Activated T-helper 1 cell treated with Interleukin-2 at 50 U/mL for 16 hours (primary cell): ENCODE measurements at places on chromosomes 3 and 15.

DNA sequence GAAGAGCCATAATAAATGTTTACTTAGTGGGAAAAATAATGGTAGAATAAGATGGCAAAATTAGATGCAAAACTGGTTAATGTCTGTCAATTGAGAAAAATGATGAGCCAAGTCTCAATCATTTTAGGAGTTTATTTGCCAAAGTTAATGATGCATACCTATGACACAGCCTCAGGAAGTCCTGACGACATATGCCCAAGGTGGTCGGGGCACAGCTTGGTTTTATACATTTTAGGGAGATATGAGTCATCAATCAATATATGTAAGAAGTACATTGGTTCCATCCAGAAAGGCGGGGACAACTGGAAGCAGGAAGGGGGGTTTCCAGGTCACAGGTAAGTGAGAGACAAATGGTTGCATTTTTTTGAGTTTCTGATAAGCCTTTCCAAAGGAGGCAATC is 31.5 kb downstream of the CLEC3B start:
- no peak for DNase-seq

GRCh38 chr3:119322021-119322834 is 28.0 kb downstream of the ARHGAP31 start:
- DNase-seq, result no peak

DNA sequence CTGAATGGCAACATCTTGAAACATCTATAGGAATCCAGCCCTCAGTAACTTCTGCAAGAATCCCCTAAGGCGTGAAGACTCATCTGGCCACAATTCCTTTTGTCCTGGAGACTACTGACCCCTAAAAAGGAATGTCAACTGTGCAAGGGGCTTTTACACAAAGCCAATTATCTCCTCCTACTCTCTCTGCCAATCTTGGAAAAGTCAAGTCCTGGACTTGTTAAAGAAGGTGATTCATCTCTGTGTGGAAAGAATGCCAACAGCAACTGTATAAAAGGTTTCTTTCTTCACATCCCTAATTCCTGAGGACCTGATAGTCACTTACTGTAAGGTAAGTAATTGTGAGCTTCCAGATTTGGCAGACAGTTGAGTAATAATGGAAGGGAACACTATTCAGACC is 22.3 kb downstream of the THRB start:
- no peak for DNase-seq

GRCh38 chr15:83282141-83282540 is 2.3 kb downstream of the BNC1 start:
- DNase-seq, result no peak

DNA sequence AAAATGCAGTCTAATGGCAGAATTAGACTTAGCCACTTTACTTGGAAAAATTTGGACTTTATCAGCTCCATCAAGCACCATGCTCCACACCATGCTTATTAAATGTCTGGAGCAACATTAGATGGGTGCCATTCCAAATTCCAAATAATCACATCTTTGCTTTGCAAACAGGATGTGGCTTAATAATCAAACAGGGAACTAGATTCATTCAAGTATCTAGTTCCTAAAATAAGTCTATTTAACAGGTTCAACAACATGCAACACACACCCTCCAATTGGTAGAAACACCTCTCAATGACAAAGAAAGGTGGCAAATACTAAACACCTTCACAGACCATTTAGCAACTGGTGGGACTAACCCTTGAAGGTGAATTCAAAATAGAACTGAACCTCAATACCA is 3.5 kb downstream of the HEXA start:
- no peak for DNase-seq

DNA sequence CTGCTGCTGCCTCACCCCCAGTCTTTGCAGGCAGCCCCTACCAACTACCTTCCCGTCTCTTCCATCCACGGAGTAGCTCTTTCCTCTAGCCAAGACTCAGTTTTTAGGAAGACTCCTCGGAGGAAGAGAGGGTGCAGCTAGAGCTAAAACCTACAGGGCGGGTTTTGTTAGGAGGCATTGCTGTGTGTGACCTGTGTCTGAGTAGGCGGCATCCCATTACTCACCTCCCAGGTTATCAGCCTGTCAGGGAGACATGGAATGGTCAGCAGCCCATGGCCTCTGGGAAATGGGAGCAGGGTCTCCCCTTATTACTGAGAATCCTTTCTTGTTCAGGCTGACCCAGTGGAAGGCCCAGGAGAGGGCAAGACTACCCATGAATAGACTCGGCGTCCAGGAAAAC is 43.8 kb upstream of the FGD5 start:
- DNase-seq, result no peak

- no peak for DNase-seq
Observed at GRCh38 chr15:39491886-39492490, 88.9 kb upstream of the THBS1 start.

DNA sequence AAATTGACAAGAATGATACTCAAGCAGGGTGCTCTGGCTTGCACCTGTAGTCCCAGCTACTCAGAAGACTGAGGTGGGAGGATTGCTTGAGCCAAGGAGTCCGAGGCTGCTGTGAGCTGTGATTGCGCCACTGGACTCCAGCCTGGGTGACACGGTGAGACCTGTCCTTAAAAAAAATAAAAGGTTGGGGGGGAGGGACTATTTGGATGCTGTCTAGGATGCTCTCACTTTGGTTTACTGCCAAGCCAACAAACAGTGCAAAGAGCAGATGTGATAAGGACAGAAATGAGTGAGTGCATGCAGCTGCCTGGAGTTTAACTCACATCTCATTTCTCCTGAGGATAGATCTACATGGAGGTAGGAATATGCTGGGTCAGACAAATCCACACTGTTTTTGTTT is 130.0 kb downstream of the FRMD4B start:
- DNase-seq, result no peak

DNA sequence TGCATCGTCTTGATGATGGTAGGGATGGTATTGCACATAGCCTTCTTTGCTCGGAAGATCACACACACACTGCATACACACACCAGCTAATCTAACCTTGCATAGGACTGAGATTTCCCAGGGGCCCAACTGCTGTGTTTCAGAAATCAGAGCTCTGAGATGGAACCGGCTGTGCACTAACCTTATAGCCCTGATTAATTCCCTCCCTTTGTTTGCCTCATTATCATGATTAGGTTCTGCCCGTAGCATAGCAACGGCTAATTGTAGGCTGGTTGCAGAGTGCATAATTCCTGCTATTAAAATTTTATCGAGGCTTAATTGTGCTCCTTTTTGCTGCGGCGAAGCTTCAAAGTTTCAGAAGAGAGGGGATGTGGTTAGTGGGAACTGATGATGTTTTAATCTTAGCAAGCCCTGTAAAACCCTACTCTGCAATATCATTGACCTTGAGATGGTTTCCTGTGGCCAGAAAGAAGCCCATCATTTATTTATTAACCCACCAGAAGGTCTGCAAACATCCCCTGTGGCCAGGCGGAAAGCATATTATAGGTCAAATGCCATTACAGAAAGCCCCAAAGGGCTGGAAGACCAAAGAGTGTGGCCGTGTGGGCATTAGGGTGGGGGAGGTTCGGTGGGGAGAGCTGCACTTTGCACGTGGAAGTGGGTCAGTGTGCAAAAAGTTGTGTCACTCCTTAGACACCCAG is 56.2 kb upstream of the GLCE start:
- no peak for DNase-seq

GRCh38 chr3:57256844-57257243 is 29.3 kb downstream of the APPL1 start:
- DNase-seq, result no peak

DNA sequence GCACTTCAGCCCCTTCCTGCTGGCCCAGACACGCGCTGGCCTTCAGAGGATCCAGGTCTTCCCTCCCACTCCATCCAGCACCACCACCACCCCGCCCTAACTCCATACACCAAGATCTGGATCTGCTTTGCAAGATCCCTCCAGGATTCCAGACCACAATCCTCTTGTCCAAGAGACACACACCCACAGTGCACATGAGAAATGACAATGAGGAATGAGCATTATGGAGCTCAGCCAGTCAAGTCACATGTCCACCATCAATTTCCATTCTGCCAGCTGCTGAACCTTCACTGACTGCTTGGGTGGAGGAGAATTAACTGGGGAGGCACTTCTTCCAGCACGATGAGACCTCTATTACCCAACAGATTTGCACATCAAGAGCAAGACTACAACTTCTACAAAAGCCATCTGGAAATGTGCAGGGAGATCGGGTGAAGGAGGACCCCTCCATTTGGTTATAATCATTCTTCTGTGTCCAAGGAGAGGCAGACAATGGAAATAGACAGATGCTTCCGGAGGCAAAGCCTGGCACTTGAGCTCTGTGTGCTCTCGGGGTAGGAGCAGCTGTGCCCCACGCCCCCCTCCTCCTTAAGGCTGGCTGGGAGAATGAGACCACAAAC is 12.3 kb upstream of the SPATA12 start:
- DNase-seq, result no peak

DNA sequence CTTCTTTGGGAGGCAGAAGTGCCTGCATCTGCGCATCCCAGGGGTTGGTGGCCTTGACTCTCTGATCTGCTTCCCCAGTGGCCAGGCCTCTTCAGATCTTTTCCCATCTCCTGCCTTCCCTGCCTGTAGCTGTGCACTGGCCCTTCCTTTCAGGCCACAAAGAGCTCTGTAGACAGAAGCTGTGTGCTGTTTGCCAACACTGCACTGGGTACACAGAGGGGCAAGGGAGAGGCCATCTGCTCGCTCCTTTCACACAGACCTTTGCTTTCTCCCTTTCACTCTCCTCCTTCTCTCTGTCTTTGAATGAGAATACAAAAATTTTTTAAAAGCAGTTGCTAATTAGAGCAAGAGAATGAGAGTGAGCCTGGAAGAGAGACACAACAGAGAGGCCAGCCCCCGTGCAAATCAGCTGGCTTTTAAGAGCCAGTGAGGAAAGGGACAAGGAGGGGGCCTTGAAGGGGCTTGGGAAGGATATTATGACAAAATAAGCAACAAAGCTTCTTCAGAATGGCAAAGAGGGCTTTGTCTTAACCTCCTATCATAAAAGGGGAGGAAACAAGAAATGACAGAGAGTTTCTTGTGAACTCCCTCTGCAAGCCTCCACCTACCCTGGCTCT is 170.9 kb downstream of the EPHB1 start:
- DNase-seq, result no peak

- no peak for DNase-seq
Observed at GRCh38 chr3:175211466-175211865, 352.3 kb downstream of the NAALADL2 start.

GRCh38 chr3:120908795-120909601 is 993 bp downstream of the STXBP5L start:
- DNase-seq, result no peak

GRCh38 chr3:112734171-112734570 is 93.2 kb upstream of the CCDC80 start:
- DNase-seq, result no peak

DNA sequence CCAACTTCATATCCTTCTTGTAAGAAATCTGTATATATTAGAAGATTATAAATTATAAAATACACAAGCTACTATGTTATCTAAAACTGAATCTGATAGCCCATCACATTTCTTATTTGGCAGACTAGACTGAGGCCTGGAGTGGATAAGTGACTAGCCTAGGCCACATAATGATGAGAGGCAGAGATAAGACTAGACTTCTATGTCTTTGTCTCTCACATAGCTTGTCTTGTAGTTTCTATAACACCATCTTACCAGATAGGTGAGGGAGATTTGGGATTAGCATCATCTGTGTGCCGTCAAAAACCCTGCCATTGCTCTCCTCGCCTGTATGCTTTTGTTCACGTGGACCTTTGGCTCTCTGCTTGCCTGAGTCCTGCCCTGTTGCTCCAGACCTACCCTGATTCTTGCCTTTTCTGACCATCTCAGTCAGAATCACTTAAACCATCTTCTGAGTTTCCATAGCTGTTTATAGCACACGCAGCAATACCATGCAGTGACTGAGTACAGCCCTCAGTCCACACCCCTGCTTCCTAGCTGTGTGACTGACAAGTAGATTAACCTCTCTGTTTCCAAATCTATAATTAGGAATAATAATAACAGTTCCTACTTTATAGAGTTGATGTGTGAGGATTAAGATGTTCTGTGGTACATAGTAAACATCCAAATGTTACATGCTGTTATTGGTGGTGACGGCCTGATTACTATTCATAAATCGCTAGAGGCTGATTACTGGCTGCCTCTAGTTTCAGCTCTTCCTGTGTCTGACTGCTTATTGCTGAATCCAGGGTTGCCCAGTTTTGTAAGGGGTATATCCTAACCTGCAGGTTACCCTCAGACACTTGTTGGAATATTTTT is 49.7 kb downstream of the PDE8A start:
- DNase-seq, result no peak
